Activated CD4-positive, alpha-beta T cell treated with anti-CD3 and anti-CD28 coated beads, Interleukin-2, amount 50 U/mL, for 4 hours (primary cell): ENCODE measurements at places on chromosomes 2 and 18.

- no peak for DNase-seq
These were observed 42.8 kb downstream of the ESCO1 start for GRCh38 chr18:21557607-21558253.

GRCh38 chr2:240812721-240813120 lies 7.3 kb downstream of the KIF1A start:
- no peak for DNase-seq

- no peak for DNase-seq
These were observed 182.0 kb upstream of the SESTD1 start for GRCh38 chr2:179446476-179447141.

DNA sequence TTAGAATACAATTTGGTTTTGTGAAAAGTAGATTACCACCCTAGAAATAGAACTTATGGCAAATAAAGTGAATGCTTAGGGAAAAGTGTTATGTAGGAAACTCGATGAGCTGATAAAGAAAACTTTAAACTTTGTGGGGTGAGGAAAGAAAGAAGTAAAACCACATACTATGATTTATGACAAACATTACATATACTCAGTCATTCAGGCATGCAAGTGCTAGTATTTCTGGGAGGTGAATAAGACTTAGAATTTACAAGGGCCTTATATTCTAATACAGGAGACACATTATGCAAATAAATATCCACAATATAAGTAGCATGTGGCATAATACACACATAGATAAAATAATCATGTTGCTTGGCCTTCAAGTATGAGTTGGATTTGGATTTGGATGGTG lies 618.1 kb downstream of the XIRP2 start:
- no peak for DNase-seq

GRCh38 chr18:61581578-61582201 lies 248.5 kb downstream of the CDH20 start:
- peak; percentile 48 for DNase-seq

DNA sequence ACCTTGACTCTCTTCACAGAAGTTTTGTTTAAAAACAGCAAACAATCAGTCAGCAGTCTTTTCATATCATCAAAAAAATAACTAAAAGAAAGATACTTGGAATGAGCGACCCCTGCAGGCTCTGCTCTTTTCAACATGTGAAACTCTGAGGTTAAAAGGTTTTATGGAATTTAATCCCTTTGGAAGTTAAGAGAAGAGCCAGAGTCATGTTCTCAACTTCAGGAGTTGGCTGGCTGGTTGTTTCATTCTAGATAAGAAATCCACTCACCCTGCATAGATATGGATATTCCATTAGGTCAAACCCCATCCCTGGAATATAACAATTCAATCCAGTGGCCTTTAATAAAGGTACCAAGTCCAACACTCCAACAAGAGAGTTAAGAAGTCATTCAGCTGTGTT lies 115.6 kb upstream of the RMDN2 start:
- DNase-seq, result peak; percentile 9

GRCh38 chr2:211957799-211958198 lies 580.8 kb downstream of the ERBB4 start:
- no peak for DNase-seq

DNA sequence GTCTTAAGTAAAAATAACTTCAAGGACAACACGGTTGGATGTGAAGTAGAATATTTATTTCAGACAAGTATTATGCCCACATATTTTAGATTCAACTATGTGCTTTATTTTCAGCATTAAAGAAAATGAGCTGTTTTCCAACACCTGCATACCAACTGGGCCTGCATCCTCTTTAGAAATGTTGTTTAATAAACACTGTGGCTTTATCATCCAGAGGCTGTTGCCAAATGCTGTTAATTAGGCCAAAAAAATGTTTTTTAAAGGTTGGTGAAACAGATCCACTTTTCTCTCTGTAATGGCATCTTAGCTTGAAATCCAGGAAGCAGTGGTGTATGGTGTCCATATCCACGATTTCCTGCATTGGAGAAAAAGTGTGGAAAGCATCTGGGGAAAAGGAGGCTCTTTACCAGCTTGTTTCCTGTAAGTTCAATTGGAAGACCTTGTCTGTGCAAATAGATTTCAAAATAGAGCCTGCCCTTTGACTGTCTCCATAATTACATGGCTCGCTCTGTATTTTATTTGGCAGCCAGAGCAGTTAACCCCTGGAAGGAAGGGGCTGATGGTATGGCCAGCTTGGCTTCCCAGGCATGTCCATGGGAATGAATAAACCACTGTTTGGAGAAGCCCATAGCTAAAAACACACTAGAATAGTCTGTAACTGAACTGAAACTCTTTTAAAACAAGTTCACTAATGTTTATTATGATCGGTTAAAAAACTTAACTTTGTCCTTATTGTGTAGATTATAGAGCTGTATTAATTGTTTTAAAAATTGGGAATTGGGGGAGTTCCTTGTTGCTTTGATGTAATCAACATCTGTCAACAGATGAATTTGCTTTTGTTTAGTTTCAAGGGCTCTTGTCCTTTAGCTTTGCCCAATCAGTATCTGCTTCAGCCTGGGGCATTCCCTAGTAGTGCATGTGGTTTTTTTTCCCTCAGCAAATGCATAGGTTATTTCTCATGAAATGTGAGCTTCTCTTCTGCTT lies 33.0 kb upstream of the DLX1 start:
- DNase-seq, result no peak

DNA sequence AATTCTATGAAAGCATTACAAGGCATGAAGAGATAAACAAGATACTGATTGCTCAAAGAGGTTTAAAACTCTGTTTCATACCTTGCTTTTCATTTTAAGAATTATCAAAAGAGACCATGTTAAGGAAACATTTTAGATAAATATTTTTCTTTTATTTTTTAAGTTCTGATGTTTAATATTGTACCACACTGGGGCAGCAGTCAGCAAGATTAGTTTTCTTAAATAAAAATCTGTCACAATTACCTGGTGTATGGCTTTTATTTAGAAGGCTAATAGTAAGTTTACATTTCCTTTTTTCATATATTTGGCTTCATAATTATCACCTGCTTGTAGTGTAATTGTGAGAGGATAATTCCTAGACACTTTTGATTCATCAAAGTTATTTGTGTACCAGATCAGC lies 46.4 kb downstream of the ZNF804A start:
- DNase-seq, result no peak

DNA sequence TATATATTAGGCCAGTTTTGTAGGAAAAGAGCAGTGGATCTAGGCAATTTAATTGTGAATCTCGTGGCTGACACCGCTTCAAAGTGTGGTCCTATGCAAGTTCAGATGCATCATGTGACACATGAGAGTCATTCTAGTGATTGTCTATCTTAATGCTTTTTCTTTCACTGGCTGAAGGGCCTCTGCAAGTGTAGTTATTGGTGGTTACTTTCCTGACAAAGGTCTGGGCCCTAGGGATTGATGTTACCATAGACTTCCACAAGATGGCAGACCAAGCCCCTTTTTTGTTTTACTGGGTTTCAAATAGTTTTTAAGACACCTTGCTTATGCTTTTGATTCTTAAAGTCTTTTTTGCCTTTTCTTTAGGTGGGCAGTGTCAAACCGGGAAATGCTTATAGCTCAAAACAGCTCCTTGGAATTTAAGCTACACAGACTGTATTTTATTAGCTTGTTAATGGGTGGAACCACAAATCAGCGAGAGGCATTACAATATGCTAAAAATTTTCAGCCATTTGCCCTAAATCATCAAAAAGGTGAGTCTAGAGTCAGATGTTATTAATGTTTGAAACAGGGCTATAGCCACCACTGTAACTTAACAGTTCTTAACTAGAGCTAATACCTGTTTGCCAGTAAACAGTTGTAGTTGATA lies 25.9 kb downstream of the CD8A start:
- peak; percentile 5 for DNase-seq

DNA sequence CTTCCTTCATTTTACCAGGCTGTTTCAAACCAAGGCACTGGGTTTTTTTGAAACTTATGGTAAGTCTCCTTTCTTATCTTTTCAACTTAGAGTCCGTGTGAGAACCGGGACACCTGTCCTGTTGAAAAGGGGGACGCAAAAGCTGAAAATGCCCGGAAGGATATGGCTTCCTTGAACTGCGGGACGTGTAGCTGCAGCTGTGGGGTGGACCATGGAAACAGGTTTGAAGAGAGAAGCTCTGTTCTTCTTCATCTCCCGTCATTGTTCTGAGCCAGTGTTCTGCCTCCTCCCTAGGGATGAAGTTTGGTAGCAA lies 29.5 kb upstream of the DNAJC27 start:
- no peak for DNase-seq

DNA sequence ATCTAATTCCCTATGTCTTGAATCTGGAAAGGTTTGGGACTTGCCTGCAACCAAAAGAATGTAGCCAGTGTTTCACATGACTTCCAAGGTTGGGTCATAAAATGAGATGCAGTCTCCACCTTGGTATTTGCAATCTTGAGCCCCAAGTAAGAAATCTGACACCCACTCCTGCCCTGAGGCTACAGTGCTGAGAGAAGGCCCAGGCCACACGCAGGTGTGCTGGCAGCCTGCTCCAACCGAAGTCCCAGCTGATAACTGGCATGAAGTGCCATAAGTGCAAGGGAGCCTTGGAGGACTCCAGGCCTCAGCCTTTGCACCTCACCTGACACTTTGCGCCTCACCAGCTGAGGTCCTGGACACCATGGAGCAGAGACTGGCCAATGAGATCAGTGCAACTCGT lies 182.7 kb downstream of the ANAPC1 start:
- no peak for DNase-seq

DNA sequence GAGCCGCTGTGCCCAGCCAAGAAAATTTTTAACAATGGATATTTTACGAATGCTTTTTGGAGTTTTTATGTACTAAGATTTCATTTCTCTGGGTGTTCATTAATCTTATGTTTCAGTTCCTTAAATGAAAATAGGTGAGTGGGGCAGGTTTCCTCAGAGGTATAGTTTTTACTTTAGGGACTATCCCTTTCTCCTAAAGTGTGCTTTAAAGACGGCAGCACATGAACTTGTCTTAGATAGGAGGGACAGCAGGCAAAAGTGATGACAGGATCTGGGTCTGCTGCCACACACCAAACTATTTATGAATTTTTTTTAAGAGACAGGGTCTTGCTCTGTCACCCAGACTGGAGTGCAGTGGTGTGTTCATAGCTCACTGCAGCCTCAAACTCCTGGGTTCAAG lies 8.0 kb upstream of the REL start:
- no peak for DNase-seq

DNA sequence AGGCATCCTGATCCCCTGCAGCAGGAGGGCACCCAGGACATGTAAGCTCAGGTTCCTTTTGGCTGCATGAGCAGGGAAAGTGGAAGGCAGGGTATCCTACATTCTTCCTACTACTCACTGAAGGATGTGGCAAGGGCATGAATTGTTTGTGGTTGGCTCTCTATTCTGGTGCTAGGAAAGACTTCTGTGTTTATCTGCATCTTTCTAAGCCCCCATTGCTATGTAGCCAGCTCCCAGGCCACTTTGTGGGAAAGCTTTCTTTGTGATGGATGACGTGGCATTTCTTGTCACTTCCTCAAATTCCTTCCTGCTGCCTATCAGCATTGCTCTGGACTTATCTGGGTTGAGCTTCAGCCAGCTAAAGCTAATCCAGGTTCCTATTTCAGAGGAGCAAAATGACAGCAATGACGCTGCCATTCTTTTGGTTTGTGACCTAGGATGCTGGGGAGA lies 46.2 kb downstream of the MEIS1 start:
- DNase-seq, result no peak
